ENCODE measurements at places on chromosomes 13 and 19. TPM values are rescaled to one million over a fixed set of nuclear protein-coding genes. Genes with fewer than 3 reads are reported as not detected.

Gene HPN
- total RNA-seq, result not detected

Gene FOSB
- 10.5 TPM for total RNA-seq

DNA sequence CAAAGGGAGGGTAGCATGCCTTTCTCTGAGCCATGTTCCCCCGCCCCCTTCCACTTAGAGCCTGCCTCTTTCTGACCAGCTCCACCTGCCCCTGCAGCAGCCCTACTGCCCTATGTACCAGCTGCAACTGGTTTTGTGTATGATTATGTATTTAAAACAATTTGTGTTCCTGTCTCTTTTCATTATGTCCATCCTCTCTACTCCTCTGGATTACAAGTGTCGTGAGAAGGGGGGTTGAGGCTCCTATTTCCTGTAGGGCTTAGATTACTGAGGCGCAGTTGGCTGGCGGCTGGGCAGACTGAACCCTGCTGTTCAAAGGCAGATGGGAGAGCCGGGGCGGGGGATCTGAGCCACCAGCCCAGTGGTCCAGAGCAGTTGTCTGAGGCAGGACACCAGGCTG lies 213.3 kb downstream of the KCNRG start:
- no peak overlapping the region for H3K27ac ChIP-seq
- peaks cover 46% of the 10 kb centered on the region for H3K4me1 ChIP-seq
- no peak for DNase-seq
- H3K4me3 ChIP-seq, result no peak overlapping the region

- no peaks in the 10 kb centered on the region for H3K36me3 ChIP-seq
- no peaks in the 10 kb centered on the region for H3K27me3 ChIP-seq
- peak; percentile 54 for DNase-seq
- H3K4me1 ChIP-seq, result no peaks in the 10 kb centered on the region
Measured at GRCh38 chr19:18879579-18880373, 16.2 kb downstream of the CERS1 start.

GRCh38 chr13:112574416-112574815 lies 13.5 kb downstream of the TUBGCP3 start:
- peaks cover 53% of the 10 kb centered on the region for H3K4me1 ChIP-seq
- H3K27me3 ChIP-seq, result no peaks in the 10 kb centered on the region
- no peak overlapping the region for H3K4me3 ChIP-seq
- H3K27ac ChIP-seq, result no peak overlapping the region
- DNase-seq, result no peak
- H3K36me3 ChIP-seq, result peaks cover 28% of the 10 kb centered on the region

DNA sequence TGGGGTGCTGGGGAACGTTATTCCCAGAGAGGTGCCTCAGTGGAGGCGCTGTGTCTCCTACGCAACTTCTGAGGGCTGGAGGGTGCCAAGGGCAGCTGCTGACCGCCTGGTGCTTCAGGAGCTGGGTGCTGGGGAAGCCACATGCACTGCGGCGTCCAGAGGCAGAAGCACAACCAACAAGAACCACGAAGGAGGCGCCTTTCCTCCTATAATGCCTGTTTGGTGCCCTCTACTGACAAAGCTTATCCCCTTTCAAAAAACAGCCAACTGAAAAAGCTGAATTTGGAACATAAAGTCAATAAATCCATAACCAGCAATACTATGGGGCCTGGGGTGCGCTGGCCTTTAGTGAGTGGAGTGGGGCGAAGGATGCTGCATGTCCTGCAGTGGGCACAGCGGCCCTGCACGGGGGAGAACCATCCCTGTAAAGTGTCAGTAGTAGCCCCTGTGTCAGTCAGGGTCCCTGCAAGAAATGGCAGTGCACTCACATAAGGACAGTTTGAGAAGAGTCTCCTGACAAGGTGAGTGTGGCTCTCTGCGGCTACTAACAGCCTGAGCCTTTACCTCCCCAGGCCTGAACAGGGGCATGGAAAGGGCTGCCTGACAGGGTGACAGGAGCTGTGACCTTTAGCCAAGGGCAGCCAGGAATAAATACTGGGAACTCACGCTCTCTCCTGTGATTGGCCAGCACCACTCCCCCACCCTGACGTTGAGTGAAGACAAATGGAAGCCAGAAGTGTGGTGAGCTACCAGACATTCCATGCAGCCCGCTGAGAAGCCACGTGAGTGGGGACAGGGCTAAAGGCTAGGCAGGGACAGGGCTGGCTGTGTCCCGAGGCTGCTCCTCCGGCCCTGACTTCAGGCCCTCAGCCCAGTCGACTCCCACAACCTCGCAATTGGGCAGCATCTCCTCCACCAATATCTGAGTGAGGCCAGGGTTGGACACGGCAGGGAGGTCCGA lies 4.5 kb upstream of the B3GNT8 start:
- H3K4me1 ChIP-seq, result peaks cover 15% of the 10 kb centered on the region
- H3K27me3 ChIP-seq, result no peaks in the 10 kb centered on the region
- H3K4me3 ChIP-seq, result no peak overlapping the region
- no peak for DNase-seq
- no peak overlapping the region for H3K27ac ChIP-seq

Data from activated naive CD8-positive, alpha-beta T cell treated with anti-CD3 and anti-CD28 coated beads for 36 hours (primary cell).